ENCODE measurements at places on chromosomes 2 and 18.

GRCh38 chr2:147016181-147016580 is 828.6 kb upstream of the ACVR2A start:
- no peak for DNase-seq

DNA sequence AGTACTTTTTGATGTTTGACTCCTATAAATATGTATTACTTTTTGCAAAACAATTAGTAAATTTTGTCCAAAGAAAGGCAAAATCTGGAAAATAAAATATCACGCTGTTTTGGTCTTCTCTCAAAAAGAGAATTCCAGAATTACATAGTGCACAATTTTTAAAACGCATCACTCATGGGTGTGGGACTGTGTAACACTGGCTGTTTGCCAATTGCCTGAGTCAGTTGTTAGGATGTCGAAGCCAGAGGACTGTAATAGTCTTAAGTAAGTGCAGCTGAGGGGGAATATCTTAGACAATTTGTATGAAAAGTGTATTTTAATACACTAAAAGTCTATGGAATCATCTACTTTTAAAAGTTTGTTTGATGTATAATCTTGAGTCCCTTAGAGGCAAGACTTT is 24.1 kb upstream of the EPHA4 start:
- DNase-seq = no peak

DNA sequence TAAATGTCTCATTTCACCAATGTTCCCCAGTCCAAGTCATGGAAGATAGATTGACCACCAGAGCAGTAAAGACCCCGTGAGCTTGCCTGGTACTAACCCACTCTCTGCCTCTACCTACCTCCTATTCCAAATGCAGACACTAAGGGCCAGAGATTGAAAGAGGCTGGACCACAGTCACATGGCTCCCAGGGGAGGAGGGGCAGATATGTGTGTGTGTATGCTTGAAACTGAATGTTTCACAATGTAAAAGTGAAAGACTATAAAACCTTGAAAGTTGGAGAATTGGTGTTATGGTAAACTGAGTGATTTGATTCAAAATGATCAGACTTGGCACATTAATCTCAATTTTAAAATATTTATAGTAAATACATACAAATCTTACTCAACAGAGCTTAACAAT is 21.7 kb upstream of the KLHL29 start:
- DNase-seq = no peak

GRCh38 chr2:38654528-38655381 is 11.2 kb upstream of the GALM start:
- DNase-seq = no peak

- DNase-seq = no peak
These were observed 30.6 kb upstream of the CD8A start for GRCh38 chr2:86821306-86821705.

All from HEK293T (cell line).